Activated gamma-delta T cell treated with Interleukin-2 at 50 U/mL for 16 hours (primary cell): ENCODE measurements at places on chromosomes 13 and 19.

GRCh38 chr19:10502524-10503001 lies 593 bp downstream of the KEAP1 start:
- peak; percentile 89 for DNase-seq

- no peak for DNase-seq
These were observed 374.4 kb downstream of the SPRY2 start for GRCh38 chr13:79966493-79966895.

- DNase-seq: no peak
These were observed 5.6 kb downstream of the ZAR1L start for GRCh38 chr13:32309312-32310133.

- no peak for DNase-seq
These were observed 1.9 kb downstream of the GNG14 start for GRCh38 chr19:12689581-12690216.

GRCh38 chr13:113934576-113934975 lies 39.3 kb downstream of the C13orf46 start:
- no peak for DNase-seq

GRCh38 chr19:30001791-30002190 lies 59.8 kb downstream of the URI1 start:
- no peak for DNase-seq

DNA sequence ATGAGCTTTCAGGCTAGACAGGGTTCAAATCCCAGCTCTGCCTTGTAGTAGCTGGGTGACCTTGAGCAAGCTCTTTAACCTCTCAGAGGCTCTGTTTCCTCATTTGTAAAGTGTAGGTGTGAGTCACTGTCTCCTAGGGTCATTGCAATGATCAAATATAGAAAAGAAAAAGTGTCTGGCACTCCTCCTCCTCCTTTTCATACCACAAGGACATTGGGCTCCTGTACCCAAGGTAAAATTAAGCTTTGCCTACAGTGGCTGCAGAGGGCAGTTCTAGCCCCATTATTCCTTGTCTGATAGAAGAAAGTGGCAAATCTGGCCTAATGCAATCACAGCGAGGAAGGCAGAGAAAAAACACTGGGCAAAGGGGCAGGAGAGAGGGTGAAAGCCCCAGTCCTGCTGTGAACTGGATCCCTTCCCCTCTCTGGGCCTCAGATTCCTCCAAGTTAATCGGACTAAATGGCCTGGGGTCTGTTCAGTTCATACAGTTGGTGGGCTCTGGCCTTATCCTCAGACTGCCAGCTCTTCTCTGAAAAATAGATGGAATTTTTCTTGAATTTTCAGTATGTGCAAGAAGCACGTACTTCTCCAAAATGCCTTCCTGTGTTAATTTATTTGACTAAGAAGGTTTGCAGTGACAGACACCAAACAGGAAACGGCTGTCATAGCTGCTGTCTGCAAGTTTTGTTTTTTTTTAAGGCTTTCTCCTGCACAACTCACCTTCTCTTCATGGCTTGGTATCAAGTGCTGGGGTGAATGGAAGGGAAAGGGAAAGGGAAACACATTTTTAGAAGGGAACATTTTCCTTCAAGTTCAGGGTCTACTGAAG lies 35.3 kb downstream of the RGCC start:
- peak; percentile 34 for DNase-seq

DNA sequence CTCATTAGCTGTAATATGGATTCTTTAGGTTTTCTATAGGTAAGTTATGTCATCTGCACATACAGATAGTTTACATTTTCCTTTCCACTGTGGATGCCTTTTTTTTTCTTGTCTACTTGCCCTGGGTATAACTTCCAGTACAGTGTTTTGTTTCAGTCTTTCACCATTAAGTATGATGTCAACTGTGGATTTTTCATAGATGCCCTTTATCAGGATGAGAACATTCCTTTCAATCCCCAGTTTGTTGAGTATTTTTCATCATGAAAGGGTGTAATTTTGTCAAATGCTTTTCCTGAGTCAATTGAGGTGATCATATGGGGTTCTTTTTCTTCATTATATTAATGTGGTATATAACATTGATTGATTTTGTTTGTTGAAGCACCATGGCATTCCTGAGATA lies 43.6 kb upstream of the SACS start:
- DNase-seq: no peak

GRCh38 chr19:8635422-8635821 lies 5.0 kb downstream of the NFILZ start:
- DNase-seq: no peak

DNA sequence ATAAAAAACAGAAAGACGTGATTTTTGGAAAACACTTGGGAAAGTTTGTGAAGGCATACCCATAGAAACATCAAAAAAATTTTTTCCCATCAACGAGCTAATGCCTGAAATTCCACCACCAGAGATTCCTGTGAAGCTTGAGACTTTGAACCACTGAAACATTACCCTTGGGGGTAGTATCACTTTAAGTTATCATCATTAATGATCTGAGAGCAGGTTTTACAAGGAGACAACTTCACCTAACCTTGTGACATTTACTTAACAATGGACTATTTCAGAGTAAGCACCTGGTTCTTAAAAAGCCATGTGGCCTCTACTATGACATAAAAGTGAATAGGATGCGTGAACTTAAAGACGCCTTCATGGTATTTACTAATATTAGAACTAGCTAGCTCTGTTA lies 51.9 kb downstream of the DOCK9 start:
- DNase-seq: no peak

- DNase-seq: no peak
These were observed 243.5 kb downstream of the ITGBL1 start for GRCh38 chr13:101695870-101696516.

- DNase-seq: no peak
These were observed 44.1 kb downstream of the UBL3 start for GRCh38 chr13:29805994-29806979.

DNA sequence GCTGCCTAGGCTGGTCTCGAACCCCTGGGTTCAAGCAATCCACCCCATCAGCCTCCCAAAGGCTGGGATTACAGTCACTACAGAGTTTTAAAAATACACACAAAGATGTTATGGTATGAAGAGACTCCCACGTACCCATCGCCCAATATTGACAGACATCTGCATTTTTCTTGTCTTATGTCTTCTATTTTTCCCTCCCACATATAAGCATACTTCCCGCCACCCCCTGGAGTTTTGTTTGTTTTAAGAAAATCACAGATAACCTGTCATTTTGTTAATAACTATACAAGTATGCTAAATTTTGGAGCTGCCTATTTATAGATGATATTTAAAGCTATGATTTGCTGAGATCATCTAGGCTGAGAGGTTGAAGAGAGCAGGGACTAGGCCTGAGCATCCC lies 6.2 kb upstream of the SMG9 start:
- DNase-seq: no peak

GRCh38 chr13:111858571-111858970 lies 208.4 kb upstream of the SOX1 start:
- DNase-seq: no peak

DNA sequence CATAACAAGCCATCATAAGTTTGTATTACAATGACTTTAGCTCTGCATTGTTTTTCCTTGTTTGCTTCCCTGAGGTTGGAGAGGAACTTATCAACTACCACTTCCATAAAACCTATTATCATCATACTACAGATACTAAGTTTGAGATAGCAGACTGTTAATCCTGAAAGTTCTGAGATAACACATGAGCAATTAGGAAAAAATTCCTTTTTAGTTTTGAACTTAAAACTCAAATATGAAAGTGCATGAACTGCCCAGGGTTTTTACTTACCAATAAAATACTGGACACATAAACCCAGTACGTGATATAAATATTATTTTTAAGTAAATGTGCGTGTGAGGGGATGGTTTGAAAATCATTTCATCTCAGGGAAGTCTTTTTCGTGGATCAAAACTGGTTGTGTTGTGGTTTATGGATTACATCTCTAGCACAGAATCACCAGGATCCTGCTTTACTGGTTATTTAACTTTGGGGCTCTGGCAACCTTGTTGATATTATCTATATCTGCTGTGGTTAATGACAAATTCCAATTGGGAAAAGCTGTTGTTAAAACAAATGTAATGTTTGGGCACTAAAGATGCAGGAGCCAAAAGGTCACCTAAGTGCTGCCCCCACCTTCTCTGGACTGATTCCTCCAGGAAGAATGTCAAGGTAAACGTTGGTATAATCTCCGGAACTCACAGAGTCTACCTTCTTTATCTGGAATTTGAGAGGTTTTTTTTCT lies 12.4 kb downstream of the CDX2 start:
- DNase-seq: no peak

DNA sequence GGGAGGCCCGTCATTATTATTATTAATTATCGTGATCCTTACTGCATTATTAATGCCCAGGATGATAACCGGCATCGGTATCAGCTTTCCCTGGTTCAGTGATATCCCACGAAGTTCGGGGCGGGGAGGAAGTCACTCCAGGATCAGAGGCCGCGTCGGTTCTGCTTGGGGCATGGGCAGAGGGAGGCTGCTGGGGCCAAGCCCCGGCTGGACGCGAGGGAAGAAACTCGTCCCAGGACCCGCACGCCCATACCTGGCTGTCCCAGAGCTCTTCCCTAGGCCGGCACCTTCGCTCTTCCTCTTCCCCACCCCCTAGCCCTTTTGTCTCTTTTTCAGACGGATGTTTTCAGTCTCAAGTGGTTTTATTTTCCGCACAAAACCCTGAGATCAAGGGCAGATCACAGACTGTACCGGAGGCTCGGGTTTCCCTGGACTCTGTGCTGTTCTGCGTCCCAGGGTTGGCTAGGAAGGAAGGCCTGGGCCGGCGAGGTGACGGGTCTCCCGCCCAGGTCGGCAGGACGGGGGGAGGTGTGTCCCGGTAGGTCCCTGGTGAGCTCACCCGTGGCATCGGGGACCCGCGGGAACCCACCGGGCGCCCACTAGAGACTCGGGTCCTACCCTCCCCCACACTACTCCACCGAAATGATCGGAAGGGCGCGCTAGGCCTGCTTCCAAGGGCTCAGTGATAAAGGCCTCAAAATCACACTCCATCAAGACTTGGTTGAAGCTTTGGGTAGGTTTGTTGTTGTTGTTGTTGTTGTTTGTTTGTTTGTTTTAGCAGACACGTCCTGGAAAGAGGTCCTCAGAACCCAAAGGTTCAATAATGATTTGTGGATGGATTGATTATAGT lies 7.9 kb downstream of the ZIC2 start:
- no peak for DNase-seq

DNA sequence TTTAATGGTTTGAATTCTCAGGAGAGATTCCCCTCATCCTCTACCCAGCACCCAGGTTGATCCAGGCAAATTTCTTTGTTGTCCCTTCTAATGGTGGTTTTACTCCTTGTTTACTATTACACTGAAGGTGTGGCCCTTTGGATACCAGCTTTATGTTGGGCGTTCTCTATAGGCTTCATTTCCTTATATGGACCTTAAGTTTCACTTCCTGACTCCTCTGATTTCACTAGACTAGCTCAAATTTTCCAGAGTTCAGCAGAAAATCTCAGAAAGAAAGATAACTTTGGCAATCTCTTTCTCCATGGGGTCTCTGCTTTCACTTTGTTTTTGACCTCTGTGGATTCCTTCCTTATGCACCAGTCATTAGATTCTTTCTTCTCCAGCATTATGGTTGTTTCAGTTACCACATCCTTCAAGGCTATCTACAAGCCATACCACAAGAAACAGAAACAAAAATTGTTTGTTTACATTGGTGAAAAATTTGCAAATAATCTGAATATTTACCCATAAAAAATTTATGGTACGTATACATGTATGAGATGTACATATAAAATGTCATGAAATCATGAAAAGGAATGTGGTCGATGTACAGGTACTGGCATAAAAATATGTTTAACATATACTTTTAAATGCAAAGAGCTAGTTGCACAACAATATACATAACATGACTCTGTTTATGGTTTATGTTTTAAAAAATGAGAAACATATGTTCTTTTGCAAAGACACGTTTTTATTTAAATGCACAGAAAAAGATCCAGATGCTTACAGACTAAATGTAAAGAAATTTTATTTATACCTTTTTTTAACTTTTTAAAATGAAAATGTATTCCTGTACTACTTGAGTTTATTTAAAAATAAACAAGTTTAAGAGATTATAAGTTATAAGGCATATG lies 212.6 kb downstream of the LACC1 start:
- DNase-seq: no peak

DNA sequence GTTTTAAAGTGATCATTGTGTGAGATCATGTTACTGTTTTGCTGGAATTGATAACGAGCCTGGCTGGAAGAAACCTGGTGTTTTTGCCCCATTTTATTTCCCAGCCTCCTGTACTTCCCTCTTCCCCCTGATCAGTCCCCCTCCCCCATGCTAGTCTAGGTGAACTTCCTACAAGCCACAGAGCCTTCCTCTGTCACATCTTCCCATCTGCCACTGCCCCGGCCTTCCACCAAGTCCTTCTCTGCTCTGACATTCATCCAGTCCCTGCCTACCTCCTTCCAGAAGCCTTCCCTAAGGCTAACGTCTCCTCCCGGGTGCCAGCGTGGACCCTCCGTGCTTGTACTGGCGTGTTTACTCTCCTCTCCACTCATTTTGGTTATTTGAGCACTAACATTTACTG lies 14.3 kb downstream of the FARP1 start:
- no peak for DNase-seq

DNA sequence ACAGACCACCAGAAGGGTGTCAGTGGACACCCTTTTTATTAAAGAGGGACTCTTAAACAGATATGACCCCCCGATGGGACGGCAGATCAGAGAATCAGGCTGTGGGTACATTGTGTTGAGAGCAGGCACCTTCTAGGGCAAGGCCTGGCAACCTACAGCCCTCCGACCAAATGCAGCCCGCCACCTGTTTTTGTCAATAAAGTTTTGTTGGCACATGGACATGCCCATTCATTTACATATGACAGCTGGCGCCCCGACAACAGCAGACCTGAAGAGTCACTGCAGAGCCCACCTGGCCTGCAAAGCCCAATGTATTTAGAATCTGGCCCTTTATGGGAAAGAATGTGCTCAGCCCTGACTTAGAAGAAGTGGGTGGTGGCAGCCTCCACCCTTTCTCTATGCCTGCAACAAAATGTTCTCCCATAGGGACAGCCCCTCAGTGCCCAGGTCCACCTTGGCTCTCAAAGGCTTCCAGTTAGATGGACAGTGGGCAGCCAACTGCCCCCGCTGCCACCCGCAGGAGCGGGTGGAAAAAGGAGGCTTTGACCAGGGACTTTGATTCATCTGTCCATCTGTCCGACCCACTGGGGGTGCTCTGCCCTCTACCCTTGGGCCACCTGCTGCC lies 184.9 kb downstream of the PTPRS start:
- DNase-seq: no peak

GRCh38 chr13:49256841-49257240 lies 9.1 kb downstream of the CDADC1 start:
- no peak for DNase-seq

DNA sequence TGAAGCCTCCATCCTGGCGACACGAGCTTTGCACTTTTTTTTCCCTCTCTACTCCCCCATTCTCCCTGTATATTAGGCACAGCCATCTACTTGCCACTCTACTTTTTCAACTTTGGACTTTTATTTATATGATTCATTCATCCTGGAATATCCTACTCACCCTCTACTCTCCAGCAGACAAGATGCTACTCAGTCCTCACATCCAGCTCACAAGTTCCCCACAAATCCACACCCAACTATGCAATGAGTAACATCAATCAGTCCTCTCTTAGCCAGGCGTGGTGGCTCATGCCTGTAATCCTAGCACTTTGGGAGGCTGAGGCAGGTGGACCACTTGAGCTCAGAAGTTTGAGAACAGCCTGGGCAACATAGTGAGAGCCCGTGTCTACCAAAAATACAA lies 23.9 kb upstream of the URAD start:
- DNase-seq: no peak
